Hepatocyte (in vitro differentiated cells): ENCODE measurements at places on chromosomes 1 and 21. TPM values are rescaled to one million over a fixed set of nuclear protein-coding genes. Genes with fewer than 3 reads are reported as not detected.

The RSPO1 gene
- polyA plus RNA-seq: 1.5 and 2.4 TPM in 2 replicates

The DCST1 gene
- 0.12 TPM in 1 of 2 replicates, not detected in the other for polyA plus RNA-seq

The C1orf167 gene
- polyA plus RNA-seq: 0.37 TPM in 1 of 2 replicates, not detected in the other

The UQCRHL gene
- polyA plus RNA-seq: 1.0 and 1.8 TPM in 2 replicates

The GFI1 gene
- 0.41 TPM in 1 of 2 replicates, not detected in the other for polyA plus RNA-seq

The WNT4 gene
- 4.2 and 5.1 TPM in 2 replicates for polyA plus RNA-seq

The GUCA2B gene
- polyA plus RNA-seq: 0.71 and 1.9 TPM in 2 replicates

GRCh38 chr1:205512059-205513045 is 7.9 kb downstream of the CDK18 start:
- no peak for DNase-seq

DNA sequence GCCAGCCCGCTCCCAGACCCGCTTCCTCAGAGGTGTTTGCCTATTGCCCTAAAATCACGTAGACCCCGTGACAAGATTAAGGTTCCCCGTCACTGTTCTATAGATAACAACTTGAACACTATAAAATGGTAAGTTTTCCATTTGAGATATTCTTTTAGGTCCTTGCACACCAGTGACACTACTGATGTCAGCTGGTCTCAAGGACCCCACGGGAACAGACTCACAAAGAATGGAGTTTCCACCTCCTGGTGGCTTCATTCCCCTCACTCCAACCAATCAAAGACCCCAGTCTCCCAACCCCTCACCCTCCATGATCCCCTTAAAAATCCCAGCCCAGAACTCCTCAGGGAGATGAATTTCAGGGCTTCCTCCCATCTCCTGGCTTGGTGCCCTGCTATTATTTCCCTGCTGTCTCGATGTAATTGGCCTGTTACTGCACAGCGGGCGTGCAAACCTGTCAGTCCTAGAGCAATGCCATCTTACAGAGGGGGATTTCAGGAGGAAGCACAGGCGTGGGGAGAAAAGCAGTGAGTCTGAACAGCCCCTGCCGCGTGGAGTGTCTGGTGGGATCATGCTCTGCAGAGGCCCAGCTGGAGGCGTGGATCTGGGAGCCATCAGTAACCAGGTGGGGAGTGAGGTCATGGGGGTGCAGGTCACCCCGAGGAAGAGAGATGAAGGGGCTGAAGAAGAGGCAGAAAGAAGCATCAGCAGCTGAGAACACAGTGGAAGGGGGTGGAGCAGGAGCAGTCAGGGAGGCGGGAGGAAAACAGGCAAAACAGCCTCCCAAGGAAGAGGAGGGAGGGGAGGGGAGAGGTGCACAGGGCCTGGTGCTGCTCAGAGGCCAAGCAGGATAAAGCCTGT is 35.1 kb upstream of the LBR start:
- DNase-seq: no peak

DNA sequence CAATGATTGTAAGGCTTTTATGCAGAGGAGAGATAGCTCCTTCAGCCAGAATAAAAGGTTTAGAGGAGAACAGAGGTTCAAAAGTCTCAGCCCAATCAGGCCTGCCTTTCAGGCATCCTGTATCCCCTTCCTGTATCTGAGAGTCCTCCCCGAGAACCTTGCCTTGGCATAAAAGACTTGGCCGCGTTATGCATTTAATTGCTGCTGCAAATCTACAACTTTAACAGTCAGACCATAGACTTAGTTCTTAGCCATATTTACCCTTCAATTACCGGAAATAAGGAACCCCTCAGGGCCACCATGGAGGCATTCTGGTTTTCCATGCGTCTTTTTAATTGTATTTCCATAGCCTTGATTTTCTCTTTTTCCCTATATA is 18.3 kb upstream of the HYI start:
- no peak for DNase-seq

- DNase-seq: no peak
These were observed 6.8 kb upstream of the TADA1 start for GRCh38 chr1:166882893-166883292.

- DNase-seq: no peak
These were observed 86.6 kb upstream of the SLC25A33 start for GRCh38 chr1:9452516-9453140.

- no peak for DNase-seq
These were observed 41.5 kb downstream of the PLPPR5 start for GRCh38 chr1:98963064-98963758.

- no peak for DNase-seq
These were observed 39.0 kb upstream of the IL20 start for GRCh38 chr1:206826394-206826793.

- no peak for DNase-seq
These were observed 4.8 kb upstream of the SELENBP1 start for GRCh38 chr1:151377150-151377884.

DNA sequence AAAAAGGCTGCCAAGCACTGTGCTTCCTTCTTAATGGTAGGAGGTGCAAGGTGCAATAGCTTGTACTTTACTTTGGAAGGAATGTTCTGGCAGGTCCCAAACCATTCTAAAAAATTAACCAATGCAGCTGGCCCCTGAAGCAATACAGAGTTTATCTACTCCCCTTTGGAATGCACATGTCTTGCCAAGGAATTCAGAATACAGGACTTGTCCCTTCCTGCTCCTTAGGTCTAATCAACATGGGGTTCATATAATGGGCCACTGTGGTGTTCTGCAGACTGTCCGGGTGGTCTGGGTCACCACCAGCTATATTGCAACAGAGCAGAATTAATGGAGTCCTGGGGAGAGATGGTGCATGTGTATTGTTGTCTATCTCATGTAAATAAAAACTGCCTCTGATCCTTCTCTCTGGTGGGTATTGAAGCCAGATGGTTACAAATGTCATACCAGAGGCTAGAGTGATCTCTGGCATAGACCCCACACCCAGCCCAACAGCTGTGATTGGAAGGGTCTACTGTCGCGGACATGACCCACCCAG is 112.8 kb downstream of the RIPK4 start:
- no peak for DNase-seq

- DNase-seq: no peak
These were observed 27.6 kb downstream of the SKI start for GRCh38 chr1:2255420-2256369.

- no peak for DNase-seq
These were observed 69.4 kb upstream of the SAMSN1 start for GRCh38 chr21:14615359-14615974.
